Activated CD8-positive, alpha-beta T cell treated with anti-CD3 and anti-CD28 coated beads for 36 hours (primary cell): ENCODE measurements at places on chromosomes 1 and 21. TPM values are rescaled to one million over a fixed set of nuclear protein-coding genes. Genes with fewer than 3 reads are reported as not detected.

The MROH7 gene
- not detected for total RNA-seq

The ADGRB2 gene
- 0.54 TPM for total RNA-seq

The TMEM82 gene
- not detected for total RNA-seq

The PCSK9 gene
- total RNA-seq, result not detected

The BRDT gene
- not detected for total RNA-seq

The SKI gene
- 27.5 TPM for total RNA-seq

The MOV10 gene
- 77.2 TPM for total RNA-seq

The PTGER3 gene
- not detected for total RNA-seq

The BMP8B gene
- total RNA-seq, result 0.36 TPM

The FLG2 gene
- not detected for total RNA-seq

The LAMC2 gene
- not detected for total RNA-seq
